ENCODE measurements at places on chromosomes 6 and 20.

DNA sequence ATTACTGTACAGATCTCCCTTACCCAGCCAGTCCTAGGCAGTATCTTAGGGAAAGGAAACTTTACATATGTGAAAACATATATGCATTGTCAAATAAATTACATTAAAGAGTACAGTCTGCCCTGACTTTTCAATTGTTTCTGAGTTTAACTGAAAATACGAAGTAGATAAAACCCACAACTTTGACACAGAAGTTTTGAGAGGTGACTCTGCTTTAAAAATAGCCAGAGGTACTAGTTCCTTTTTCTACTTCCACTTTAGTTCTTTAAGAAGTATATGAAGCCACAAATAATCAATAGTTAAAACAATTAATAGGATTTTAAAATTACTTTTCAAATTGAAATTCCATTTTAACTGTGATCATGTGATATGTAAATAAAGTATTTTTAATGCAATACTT lies 62.9 kb downstream of the BMP5 start:
- no peak for DNase-seq

GRCh38 chr6:66029391-66029790 lies 322.4 kb upstream of the EYS start:
- DNase-seq = no peak

GRCh38 chr20:47576516-47577033 lies 74.9 kb downstream of the NCOA3 start:
- peak; percentile 22 for DNase-seq

DNA sequence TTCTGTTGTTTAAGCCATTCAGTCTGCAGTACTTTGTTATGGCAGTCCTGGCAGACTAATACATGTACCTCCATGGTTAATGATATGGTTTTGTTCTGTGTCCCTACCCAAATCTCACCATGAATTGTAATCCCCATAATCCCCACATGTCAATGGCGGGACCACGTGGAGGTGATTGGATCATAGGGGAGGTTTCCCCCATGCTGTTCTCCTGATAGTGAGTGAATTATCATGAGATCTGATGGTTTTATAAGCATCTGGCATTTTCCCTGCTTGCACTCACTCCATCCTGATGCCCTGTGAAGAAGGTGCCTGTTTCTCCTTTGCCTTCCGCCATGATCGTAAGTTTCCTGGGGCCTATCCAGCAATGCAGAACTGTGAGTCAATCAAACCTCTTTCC lies 57.5 kb upstream of the NT5E start:
- DNase-seq = no peak

Data from T1000 (cell line).